ENCODE measurements at places on chromosomes 12 and 14.

GRCh38 chr14:46322730-46323403 is 328.7 kb downstream of the RPL10L start:
- DNase-seq: no peak

DNA sequence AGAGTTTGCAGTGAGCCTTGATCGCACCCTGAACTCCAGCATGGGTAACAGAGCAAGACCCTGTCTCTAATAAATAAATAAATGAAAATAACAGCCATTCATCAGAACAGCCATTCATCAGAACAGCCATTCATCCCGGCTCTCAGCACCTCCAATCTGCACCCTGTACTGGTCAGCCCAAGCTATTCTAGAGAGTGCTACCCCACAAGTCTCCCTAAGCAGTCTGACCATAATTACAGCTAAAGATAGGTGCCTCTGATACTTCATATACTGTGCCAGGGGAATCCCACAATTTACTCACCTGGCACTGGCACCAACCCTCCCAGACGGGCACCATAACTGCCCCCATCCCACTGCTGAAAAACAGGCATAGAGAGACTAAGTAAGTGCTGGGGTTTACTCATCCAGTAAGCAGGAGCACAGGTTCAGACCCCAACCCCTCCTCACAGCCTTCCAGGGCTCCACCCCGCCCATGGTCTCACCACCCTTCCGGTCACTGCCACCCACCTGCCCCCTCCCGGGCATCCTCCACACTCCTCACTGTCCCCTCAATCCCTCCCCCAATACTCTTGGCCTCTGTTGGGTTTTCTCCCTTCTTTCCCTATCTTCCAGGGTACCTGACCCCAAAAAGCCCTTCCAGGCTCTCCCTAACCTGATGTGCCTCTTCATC is 15.2 kb upstream of the EIF5 start:
- no peak for DNase-seq

GRCh38 chr12:123354600-123354999 is 10.0 kb downstream of the SBNO1 start:
- no peak for DNase-seq

GRCh38 chr14:99352688-99353280 is 80.8 kb upstream of the BCL11B start:
- no peak for DNase-seq

DNA sequence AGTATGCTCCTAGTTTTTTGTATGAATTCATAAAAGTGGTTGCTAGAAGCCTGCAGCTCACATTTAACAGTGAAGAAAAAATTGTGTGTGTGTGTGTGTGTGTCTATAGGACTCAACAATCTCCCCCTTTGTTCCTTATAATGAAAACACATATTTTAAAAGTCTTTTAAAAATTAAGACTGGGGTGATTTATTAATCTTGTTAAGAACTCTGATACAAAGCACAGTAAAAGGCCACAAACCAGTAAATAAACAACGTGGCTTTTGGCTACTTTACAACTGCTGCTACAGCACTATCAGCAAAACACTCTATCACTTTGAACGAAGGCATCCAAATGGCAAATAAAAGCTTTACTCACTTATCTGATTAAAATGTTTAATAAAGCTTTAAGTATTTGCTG is 594 bp upstream of the VCPKMT start:
- no peak for DNase-seq

DNA sequence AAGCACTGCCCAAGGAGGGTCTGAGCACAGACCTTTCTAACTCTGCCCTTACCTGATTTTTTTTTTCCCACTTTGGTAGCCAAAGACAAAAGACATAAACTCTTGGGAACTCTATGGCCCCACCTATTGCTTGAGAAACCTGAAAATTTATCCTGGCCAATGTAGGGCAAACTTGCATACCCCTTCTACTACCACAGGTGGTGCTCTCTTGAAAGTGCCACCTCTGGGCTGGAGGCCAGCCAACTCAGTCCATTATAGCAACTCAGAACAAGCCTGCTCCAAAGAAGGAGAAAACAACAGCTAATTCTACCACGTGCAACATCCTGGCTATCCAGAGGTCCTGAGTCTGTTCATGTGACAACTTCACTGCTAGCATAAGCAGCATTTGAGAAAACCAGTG is 55.7 kb upstream of the ABCD2 start:
- DNase-seq: no peak

GRCh38 chr12:5204831-5205230 is 161.2 kb downstream of the KCNA5 start:
- DNase-seq: no peak

- DNase-seq: no peak
Measured at GRCh38 chr12:43551279-43551970, 578 bp downstream of the ADAMTS20 start.

DNA sequence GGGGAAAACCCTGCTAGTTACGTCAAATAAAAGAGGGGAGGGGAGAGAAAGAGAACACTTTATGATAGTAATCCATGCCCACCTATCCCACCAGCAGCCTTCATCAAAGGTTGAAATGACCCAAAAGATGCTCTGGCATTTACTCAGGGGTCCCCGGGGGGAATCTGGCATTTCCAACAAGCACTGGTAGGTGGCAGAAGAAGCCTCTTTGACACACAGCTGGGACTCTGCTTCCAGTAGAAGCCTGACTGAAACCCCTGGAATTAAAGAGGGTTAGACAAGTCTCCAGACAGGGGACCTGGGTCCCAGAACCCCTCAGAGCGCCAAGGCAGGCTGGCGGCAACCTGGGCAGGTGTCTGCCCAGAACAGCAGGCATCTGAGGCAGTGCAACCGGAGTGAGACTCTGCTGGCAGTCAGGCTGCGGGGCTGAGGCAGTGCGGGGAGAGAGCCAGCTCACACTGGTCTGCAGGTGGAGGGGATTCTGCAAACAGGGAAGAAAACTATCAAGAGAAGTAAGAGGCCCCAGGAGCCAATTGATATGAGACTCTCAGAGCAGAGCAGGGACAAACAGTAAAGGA is 85.0 kb upstream of the CAPRIN2 start:
- no peak for DNase-seq

DNA sequence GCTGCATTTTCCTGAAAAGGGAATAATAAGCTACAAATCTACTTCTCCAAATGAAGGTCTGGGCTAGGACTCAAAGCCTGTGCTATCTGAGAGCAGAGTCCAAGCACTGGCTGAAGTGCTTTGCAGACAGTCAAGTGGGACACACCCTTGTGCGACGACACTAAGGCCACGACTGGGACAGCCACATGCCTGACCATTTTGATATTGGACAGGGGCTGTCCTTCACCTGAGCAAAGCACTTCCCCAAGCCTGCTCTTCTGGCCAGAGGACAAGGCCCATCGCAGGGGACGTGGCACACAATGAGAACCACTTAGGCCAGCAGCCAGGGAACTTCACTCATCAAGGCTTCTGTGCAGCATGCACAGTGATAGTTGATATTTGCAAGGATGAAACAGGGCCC is 71.4 kb downstream of the RBM19 start:
- DNase-seq: no peak

DNA sequence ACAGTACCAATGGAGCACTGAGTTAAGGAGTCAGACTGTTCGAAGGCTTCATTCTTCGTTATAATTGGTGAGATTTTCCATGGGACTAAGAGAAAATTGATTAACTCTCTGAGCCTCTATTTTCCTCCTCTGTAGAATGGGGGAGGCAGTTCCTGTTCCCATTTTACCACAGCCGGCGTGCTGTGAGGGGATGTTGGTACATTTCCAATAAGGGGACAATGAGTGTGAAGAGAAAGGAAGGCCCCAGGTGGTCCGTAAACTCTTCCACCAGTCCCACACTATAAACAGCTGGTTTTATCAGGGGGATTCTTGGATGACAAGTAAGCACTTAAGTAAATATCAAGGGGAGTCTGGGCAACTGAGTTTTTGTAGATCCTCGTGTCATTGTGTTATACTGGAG is 109.9 kb downstream of the DAD1 start:
- no peak for DNase-seq

GRCh38 chr14:35403114-35403602 is 1.4 kb downstream of the NFKBIA start:
- no peak for DNase-seq

DNA sequence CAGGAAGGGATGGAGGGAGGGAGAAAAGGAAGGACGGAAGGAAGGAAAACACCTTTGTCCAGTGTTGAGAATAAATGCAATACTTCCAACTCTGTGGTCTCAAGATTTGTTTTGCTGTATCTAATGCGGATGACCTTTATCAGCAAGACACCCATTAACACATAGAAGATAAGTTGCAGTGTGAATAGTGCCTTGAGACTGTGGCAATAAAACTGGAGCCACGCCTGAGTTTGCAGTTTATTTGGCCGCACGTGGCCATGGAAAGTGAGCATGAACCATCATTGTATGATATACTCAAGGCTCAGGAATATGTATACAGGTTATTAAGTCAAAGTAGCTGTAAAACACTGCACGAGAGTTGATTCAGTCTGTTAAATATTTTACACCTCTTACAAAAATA is 113.6 kb upstream of the EEA1 start:
- DNase-seq: no peak

DNA sequence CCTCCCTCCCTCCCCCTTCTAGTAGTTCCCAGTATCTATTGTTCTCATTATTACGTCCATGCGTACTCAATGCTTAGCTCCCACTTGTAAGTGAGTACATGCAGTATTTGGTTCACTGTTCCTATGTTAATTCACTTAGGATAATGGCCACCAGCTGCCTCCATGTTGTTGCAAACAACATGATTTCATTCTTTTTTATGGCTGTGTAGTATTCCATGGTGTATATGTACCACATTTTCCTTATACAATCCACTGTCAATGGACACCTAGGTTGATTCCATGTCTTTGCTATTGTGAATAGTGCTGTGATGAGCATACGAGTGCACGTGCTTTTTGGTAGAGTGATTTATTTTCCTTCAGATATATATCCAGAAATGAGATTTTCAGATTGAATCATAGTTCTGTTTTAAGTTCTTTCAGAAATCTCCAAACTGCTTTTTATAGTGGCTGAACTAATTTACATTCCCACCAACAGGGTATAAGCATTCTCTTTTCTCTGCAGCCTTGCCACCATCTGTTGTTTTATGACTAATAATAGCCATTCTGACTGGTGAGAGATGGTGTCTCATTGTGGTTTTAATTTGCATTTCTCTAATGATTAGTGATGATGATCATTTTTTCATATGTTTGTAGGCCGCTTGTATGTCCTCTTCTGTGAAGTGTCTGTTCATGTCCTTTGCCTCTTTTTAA is 17.9 kb upstream of the CLEC7A start:
- no peak for DNase-seq

DNA sequence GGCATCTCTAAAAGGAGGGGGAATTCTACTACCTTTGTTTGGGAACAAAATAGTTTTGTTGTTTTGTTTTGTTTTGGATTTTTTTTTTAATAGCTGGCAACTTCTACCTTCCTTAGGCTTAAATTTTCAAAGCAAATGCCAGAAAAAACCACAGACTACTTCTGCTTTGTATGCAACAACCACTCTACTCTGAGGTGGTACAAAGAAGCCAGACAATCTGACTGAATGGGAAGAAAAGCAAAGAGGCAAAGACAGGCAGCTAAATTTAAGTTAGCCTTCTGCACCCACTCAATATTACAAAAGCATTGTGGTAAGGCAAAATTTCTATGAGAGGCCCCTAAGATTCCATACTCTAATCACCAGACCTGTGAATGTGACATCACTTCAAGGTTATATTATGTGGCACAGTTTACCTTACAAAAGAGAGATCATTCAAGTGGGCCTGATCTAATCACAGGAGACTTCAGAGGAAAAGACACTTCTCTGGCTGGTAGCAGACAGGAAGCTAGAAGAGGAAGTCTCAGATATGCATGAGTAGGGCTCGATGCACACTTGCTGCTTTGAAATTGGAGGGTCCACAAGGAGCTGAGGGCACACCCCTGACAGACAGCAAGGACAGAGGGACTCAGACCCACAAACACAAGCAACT is 566.6 kb downstream of the RPS29 start:
- DNase-seq: no peak

DNA sequence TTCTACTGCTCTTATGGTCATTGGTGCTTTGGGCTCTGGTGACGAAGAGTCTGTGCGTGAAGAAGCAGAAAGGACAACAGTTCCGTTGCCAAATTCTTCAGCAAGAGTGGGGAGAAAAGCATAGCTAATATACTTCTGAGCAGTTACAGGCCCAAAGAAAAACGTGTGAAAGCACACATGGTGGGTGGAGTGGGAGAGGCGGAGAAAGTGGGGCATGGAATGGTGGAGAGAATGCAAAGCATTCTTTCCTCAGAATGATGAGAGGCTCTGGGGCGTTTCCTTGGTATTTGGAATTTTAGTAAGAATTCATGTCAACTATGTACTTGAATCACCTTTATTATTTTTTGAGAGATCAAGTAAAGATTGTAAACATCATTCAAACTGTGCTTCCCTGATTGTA is 396.1 kb downstream of the NAV3 start:
- no peak for DNase-seq

DNA sequence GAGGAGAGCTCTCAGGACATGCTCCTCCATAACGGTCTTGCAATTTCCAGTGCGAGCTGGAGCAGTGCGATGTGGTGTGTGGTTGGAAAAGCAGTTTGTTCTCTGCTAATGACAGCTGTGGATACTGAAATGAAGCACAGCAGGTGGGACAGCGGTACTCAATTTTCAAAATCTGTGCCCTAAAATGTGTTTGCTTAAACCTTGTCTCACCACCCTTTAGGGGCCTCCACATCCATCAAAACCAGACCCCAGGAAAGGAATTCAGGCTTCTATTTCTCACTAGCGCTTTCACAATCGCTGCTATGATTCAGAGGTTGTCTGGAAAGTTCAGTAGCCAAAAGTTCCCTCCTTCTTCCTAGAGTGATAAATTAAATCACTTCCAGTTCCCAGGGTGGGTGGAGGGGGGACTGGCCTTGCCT is 440.8 kb downstream of the EGLN3 start:
- no peak for DNase-seq

DNA sequence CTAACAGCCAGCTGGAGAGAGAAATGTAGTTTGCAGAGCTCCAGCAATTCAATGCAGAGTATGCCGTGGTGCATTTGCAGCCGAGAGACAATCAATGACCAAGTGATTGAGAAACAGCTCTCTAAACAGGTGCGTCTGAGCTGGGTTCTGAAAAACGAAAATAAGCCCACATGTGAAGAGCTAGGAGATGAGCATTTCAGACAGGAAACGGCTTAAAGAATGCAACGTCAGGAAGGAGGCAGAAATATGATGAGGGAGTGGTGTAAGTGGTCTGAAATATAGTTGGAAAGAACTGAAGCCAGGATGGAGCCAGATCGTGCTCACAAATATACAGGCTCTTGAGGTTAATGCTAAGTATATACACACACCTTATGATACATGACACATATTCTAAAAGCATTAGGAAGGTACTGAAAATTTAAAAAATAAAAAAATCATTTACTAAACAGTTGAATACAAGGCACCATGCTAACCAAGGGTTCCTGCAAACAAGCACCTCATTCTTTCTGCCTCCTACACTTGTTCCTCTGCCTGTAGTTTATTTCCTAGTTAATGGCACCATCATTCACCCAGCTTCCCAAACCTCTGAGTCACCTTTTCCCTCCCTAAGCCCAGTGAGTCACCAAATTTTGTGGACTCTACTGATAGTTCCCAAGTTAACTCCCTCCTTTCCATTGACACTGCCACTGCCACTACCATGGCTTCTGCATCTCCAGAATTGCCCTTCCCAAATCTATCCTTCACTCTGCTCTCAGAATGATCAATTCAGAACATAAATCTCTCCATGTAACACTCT is 2.3 kb upstream of the GARIN2 start:
- no peak for DNase-seq

Data from amygdala (tissue), 56 donors.